ENCODE measurements at places on chromosomes 6 and 20. TPM values are rescaled to one million over a fixed set of nuclear protein-coding genes. Genes with fewer than 3 reads are reported as not detected.
A peak's percentile ranks its signal among the peaks of the same experiment; 100 is the strongest.

GRCh38 chr6:10595731-10596664 is 74.8 kb downstream of the GCNT2 start:
- H3K4me1 ChIP-seq = no peaks in the 10 kb centered on the region
- no peaks in the 10 kb centered on the region for H3K27me3 ChIP-seq
- DNase-seq = no peak
- H3K27ac ChIP-seq = no peak overlapping the region
- H3K4me3 ChIP-seq = no peak overlapping the region

DNA sequence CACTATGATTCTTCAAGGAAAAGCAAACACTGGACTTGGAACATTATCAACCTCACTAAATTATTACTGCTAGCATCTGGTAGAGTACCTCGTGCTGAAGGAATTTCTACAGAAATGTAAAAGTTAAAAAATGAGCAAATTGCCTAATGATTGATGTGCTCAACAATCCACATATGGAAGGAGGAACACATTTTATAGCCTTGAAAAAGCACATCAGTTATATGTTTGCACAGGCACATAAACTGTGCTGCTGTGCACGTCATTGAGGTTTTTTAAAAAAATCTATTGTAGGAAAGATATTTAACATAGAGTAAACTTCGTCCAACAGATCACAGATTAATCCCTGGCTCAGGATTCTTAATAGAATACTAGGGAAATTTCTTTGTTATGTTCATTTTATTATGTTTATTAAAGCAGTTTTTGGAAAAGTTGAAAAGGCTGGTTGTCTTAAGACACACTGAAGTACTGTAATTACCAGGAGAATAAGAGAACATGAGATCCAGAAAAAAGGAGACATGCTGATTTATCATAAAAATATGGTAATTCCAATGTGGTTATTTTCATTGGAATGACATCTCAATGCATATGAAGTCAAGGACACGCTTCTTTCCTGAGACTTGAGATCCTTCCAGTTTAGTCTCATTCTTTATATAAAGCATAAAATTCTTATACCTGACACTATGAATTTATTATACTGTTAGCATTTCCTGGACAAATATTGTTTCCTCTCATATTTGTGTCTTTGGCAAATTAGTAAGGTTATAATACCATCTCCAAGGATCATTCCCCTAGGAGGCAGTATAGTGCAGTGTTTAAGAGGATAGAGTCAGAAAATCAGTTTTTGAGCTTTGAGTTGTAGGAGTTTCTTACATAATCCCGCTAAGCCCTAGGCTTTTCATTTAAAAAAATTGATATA is 511.1 kb downstream of the TENT5A start:
- H3K27me3 ChIP-seq = no peaks in the 10 kb centered on the region
- no peak for DNase-seq
- H3K4me3 ChIP-seq = no peak overlapping the region
- H3K4me1 ChIP-seq = no peaks in the 10 kb centered on the region

The TTLL9 gene
- total RNA-seq = not detected

The SPATS1 gene
- total RNA-seq = not detected

GRCh38 chr6:1825926-1826325 is 216.2 kb downstream of the FOXC1 start:
- H3K4me3 ChIP-seq = no peak overlapping the region
- no peaks in the 10 kb centered on the region for H3K4me1 ChIP-seq
- no peaks in the 10 kb centered on the region for H3K27me3 ChIP-seq
- no peak overlapping the region for H3K27ac ChIP-seq
- H3K36me3 ChIP-seq = peaks cover 12% of the 10 kb centered on the region

DNA sequence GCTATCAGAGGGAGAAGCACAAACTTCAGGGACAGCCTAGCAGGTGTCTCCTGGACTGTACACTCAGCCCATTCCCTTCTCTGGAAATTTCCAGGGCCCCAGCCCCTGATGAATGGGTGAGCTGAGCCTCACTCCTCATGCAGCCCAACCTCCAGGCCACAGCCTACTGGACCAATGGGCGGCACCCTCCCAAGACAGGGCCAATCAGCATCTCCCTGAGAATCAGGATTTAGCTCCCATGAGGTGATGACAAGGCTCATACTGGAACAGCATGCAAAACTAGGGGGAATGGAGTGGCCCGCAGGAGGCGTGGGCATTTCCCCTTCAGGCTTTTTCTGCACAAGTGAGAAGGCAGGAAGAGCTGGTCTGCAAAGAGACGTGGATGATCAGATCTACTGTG is 29.0 kb downstream of the NFATC2 start:
- peaks cover 83% of the 10 kb centered on the region for H3K4me1 ChIP-seq
- H3K27me3 ChIP-seq = no peaks in the 10 kb centered on the region
- H3K36me3 ChIP-seq = peaks cover 86% of the 10 kb centered on the region
- H3K4me3 ChIP-seq = no peak overlapping the region
- peak overlapping the region; percentile 79 for H3K27ac ChIP-seq

GRCh38 chr20:25083773-25084625 is 2.1 kb upstream of the VSX1 start:
- H3K27ac ChIP-seq = no peak overlapping the region
- DNase-seq = no peak
- no peak overlapping the region for H3K4me3 ChIP-seq
- peaks cover 10% of the 10 kb centered on the region for H3K4me1 ChIP-seq

The OPRL1 gene
- total RNA-seq = 2.0 TPM

The PLEKHG1 gene
- 1.8 TPM for total RNA-seq

DNA sequence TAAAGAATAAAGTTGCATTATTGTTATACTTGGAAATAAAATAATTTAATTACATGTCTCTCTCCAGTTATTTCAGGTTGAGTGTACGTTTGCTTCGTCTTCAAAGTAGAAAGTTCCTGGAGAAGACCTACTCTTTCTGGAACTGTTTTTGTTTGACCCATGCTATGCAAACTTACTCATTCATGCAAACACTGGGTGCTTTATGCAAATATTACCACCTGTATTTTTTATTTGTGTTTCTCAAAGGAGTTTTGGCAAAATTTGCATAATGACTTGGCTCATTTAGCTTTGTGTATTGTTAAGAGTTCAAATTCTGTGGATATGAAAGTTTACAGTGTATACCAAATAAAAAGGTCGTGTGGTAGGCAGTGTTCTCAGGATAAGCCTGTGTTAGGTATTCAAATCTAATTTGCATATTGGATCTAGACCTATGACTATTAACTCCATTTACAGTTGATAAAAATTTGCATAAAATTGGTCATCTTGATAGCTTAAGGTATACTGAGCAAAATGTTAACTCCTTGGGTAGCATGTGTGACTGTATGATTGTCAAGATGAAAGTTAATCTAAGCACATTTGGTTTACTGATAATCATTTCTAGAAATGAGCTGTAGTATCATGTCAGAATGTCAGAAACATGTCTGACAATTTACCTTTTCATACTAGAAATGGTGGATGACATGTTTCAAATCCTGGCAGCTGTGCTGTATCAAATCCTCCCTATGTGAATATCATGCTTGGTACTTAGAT is 65.2 kb downstream of the CDKAL1 start:
- H3K36me3 ChIP-seq = peaks cover 48% of the 10 kb centered on the region
- H3K4me1 ChIP-seq = no peaks in the 10 kb centered on the region
- no peak overlapping the region for H3K27ac ChIP-seq
- H3K27me3 ChIP-seq = no peaks in the 10 kb centered on the region

All from activated CD8-positive, alpha-beta T cell treated with anti-CD3 and anti-CD28 coated beads, Interleukin-2, amount 10 ng/mL, durations not matched to agents 7 days and 5 days (primary cell).